Stimulated activated CD4-positive, alpha-beta T cell treated with anti-CD3 and anti-CD28 coated beads, Interleukin-12 subunit alpha, Interleukin-12 subunit beta, amount 100 ng/mL, for 24 hours (primary cell): ENCODE measurements at places on chromosomes 2 and 18.
A peak's percentile ranks its signal among the peaks of the same experiment; 100 is the strongest.

DNA sequence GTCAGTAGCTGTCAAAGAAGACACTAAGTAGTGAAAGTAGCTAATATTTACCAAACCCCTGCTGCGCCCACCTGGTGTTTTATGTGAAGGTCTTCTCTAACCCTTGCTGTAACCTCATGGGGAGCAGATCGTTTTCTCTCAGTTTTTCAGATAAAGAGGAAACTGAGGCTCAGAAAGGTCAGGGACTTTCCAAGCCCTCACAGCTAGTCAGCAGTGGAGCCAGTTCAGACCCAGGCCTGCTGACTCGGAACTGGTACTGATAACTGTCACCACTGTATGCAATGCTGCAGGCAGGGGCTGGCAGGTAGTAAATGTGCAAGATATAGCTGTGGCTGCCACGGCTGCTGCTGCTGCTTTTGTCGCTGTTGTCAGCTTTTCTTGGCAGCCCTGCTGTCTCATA is 69.1 kb downstream of the LRRFIP1 start:
- no peak for DNase-seq

DNA sequence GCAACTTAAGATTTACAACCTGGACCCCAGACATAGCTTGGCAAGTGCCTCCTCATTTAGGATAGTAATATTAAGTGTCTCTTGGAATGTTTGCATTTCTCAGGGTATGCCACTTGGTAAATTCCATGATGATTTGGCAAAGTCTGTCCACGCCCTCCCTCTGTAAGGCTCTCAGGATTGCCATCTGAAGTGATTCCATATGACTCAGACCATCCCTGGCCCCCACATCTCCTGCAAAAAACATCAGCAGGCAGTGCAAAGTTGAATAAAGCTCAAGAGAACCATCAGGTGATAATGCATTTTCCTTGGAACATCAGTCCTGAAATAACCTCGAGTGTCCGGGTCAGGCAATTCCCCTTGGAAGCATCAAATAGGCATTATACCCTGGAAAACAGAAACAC is 27.1 kb upstream of the PIEZO2 start:
- no peak for DNase-seq

- no peak for DNase-seq
Observed at GRCh38 chr18:36635414-36636096, 193.2 kb downstream of the TPGS2 start.

DNA sequence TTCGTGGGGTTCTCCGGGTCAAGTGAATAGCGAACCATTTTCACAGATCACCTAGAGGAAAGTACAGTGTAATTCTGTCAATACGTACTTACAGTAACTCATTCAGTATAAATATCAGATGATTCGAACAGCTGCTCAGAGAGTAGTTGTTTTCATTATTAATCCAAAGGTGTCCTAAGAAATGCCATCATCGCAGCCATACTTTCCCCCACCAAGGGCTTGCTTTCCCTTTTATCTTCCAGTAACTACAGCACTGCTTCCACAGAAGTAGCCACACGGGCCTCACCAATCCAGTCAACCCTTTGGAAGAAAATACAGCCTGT is 4.5 kb upstream of the C18orf32 start:
- no peak for DNase-seq

DNA sequence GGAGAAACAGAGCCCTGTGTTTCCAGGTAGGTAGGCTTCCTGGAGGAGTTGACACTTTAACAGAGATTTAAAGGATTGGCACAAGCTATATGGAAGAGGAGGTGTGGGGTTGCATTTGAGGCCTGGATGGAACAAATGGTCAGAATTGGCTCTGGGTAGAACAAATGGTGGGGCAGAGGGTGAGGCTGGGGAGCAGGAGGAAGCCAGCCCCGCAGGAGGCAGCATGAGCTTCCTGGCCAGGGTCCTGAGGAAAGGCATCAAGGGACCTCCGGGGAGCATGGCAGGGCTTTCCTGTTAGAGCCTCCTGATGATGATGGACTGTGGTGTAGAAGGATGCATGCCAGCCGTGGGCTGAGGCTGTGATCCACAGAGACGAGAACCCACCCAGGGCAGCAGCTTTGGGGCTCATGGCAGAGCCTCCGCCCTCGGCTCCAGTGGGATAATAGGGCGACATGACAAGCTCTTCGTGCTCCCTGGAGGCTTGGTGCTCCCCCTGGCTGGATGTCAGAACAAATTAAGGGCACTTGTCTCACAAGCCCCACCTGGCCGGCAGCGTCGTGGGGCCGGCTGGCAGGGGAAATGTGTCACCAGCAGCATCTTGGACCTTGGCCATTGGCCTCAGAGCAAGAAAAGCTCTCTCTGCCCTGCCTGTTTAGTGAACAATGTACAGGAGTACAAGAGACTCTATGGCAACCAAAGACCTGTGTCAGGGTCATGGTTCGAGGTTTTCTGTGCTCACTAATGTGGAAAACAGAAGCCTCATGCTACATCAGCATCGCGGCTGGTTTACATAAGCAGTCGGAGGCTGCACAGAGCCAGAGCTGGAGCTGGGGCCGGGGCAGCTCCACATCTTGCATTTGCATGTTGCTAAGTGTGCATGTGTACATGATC is 153.5 kb downstream of the MYCN start:
- no peak for DNase-seq

GRCh38 chr2:46955764-46956163 is 40.2 kb upstream of the MCFD2 start:
- no peak for DNase-seq

DNA sequence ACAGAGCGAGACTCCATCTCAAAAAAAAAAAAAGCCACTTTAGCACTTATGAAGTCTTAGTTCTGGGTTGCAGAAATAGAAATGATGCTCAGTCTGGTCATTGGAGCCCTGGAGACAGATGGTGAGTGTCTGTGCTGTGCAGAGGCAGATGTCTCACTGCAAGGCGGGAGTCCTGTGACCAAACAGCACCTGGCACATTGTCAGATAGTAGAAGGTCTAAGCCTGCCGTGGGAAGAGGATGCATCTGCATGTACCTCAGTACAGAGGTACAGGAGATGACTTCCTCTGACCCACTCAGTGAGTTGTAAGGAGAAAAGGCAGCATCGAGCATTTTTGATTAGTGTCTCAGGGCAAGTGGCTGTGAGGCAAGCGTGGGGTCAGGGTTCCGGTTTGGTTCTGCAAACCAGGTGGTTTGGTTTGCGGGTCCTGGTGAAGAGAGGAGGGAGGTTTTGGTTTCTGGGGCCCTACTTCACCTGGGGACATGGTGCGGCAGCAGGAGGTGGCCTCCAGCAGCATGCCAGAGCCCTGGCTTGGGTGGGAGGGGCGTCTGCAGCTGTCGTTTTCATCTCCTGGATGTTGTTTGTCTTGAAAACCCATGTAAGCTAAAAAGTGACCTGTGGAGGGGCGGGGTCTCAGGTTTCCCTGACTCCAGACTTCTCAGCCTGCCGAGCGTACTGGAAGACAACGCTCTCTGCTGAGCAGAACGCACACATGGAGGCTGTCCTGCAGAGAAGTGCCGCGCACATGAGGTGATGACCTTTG is 3.8 kb downstream of the RBFA start:
- DNase-seq = no peak

DNA sequence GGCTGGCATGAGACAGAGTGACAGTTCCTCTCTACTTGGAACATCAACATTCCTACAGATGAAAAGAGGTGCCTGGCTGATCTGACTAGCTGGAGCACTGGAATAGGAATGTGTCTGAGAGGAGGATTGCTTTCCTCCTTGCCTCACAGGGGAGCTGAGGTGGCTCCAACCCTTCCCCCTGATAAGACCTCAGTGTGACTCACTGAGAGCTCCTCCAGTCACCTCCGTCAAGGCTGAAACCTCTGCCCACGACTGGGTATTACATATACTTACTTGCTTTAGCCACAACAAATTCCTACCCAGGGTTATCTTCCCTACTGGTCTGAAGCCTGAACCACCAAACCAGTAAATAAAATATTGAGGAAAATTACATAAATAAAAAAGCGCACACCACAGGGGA is 342.7 kb upstream of the REG3G start:
- no peak for DNase-seq

DNA sequence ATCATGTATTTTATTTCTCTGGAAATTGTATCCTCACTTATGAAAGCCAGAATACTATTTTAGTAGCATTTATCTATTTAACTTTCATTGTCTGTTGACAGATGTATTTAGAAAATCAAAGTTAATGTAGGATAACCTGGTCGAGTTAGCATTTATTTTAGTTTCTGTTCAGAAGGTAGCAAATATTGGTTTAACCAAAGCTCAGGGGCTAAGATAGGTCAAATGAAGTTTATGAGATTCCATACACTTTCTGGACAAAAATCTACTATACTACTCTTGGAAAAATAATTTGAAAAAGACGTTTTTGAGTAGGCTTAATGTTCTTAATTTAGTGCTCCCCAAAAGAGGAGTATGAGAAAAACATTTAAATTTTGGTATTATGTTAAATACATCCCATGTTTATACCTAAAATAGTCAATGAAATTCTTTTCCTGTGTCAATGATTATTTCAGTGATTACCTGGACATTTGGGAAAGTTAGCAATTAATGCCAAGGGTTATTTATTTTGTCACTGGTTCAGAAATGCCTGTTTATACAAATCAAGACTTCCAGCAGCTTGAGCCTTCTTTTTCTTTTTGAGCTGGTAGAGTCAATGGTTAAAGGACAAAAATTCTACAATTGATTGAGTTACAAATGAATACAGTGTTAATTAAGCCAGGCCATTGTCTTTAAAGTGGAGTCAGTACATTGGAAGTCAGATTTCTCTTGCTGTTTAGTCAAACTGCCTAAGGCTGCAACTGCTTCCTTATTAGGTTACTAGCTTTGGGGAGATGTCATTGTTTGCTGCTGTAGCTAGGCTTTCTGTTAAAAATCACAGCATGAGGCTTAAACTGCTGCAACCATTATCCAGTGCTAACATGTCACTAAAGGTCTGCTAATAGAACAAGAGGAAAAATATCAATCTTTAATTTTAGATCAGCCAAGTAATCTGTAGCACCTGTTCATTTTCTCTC is 182.3 kb downstream of the CAMKMT start:
- no peak for DNase-seq

DNA sequence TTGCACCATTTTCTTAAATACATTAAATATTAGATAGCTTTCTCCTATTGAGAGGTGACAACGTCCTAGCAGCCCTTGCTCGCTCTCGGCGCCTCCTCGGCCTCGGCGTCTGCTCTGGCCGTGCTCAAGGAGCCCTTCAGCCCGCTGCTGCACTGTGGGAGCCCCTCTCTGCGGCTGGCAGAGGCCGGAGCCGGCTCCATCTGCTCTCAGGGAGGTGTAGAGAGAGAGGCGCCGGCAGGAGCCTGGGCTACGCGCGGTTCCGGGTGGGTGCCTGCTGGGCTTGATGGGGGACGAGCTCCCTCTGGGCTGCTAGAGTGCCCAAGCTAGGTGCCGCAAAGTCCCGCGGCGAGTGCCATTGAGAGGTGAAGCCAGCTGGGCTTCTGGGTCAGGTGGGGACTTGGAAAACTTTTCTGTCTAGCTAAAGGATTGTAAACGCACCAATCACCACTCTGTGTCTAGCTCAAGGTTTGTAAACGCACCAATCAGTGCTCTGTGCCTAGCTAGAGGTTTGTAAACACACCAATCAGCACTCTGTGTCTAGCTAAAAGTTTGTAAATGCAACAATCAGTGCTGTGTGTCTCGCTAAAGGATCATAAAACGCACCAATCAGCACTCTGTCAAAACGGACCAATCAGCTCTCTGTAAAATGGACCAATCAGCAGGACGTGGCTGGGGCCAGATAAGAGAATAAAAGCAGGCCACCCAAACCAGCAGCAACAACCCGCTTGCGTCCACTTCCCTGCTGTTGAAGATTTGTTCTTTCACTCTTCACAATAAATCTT is 3.1 kb downstream of the RPRD1A start:
- DNase-seq = no peak

GRCh38 chr2:239238381-239238780 is 162.4 kb downstream of the HDAC4 start:
- no peak for DNase-seq

GRCh38 chr2:170742896-170743529 is 27.2 kb upstream of the ERICH2 start:
- DNase-seq = no peak

DNA sequence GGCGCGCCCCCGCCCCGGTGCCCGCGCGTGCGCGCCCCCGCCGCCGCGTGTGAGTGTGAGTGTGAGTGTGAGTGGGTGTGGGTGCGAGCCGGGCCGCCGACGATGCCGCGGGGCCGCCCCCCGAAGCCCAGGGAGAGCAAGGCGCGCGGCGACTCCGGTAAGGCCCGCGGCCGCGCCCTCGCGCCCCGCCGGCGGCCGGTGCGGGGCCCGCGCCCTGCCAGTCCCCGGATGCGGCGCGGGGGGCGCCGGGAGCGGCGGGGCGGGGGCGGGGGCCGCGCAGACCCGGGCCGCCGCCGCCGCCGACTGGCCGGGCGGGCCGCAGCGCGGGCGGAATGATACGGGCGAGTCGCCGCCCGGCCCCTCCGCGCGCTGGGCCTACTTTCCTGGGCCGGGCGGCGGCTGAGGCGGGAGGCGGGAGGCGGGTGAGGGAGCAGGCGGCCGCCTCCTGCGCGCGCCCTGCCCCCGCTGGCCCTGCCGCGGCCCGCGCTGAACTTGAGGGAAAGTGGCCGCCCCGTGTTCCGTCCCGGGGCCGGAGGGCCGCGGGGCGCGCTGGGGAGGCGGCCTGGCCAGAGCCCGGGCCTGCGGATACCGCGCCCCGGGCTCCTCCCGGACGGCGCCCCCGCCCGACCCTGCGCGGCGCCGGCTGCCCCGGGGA is at the start of gene ZNF236:
ZNF236 (plus strand) TSS at position 52 of the 655 bp plus-strand sequence; CDS start at position 103, 51 bp downstream.
- peak; percentile 41 for DNase-seq
